A172 (cell line): ENCODE measurements at places on chromosomes 5 and 9. TPM values are rescaled to one million over a fixed set of nuclear protein-coding genes. Genes with fewer than 3 reads are reported as not detected.

Gene ARL14EPL
- total RNA-seq, result 0.96 and 1.0 TPM in 2 replicates

Gene ZDHHC11B
- total RNA-seq, result 0.26 and 2.3 TPM in 2 replicates

Gene PCA3
- not detected in 2 replicates for total RNA-seq

Gene UNC5A
- 2.9 and 3.4 TPM in 2 replicates for total RNA-seq

Gene CNTNAP3
- 1.8 and 3.8 TPM in 2 replicates for total RNA-seq

Gene CMYA5
- 0.02 and 0.16 TPM in 2 replicates for total RNA-seq

Gene BTNL3
- total RNA-seq, result not detected in 2 replicates

Gene BRINP1
- total RNA-seq, result not detected in 2 replicates

Gene MED10
- total RNA-seq, result 20.5 and 28.6 TPM in 2 replicates

Gene CTXN3
- not detected in 2 replicates for total RNA-seq

Gene PCDHGA11
- total RNA-seq, result 0.19 and 0.89 TPM in 2 replicates

Gene HTR4
- not detected in 2 replicates for total RNA-seq

Gene MARCOL
- total RNA-seq, result not detected in 2 replicates

Gene AK8
- total RNA-seq, result 0.43 and 0.90 TPM in 2 replicates

Gene CEL
- 0.77 and 1.0 TPM in 2 replicates for total RNA-seq

Gene AGXT2
- not detected in 2 replicates for total RNA-seq

Gene TRIP13
- total RNA-seq, result 92.9 and 108 TPM in 2 replicates

Gene NMUR2
- total RNA-seq, result not detected in 2 replicates

Gene OCLN
- 3.2 and 6.5 TPM in 2 replicates for total RNA-seq
